AML-193 (cell line): ENCODE measurements at places on chromosomes 5 and 9.

DNA sequence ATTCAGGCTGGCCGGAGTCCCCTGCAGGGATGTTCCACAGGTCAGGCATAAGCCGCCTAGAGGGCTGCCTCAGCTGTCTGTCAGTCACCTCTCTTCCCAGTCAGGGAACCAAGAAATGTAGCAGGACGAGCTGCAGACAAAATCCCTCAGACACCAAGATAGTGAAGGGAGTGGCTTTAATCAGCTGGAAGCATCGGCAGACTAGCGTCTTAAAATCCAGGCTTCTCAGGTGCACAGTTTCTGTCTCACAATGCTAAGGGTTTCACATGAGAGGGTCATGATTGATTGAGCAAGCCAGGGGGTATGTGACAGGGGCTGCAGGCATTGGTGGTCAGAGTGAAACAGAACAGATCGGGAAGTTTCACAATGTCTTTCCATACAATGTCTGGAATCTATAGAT lies 247.2 kb downstream of the CDH10 start:
- DNase-seq = no peak

GRCh38 chr9:129280236-129280622 lies 102.2 kb upstream of the IER5L start:
- DNase-seq = no peak

DNA sequence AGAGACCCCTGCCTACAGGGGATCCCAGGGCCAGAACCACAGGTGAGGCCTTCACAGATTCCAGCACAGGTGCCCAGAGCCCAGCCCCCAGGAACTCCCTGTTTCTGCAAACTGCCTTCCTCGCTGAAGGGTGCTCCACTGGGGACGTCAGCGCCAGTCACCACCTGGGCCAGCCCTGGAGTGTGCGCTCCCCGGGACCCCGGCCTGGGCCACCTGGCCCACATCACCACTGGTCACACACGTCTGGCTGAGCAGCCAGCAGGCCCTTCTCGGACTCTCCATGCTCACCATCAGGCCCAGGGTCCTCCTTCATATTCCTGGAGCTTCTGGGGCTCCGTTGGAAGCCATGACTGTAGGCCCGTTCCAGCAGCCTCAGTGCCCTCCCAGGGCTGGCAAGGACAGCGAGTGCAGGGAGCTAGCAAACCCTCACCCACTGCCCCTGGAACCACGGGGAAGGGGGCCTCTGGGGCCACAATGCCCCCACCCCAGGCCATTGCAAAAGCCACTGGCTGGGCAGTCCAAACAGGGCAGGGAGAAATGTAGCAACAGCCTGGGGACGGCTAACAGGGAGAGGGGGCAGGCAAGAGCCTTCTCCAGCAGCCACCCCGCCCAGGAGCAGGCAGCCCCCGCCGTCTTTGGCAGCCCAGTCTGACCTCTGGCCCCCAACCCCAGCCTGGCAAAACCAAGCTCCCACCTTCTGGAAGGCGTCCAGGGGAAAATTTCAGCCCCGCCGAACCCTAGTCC lies 1.3 kb downstream of the AGPAT2 start:
- DNase-seq = no peak

DNA sequence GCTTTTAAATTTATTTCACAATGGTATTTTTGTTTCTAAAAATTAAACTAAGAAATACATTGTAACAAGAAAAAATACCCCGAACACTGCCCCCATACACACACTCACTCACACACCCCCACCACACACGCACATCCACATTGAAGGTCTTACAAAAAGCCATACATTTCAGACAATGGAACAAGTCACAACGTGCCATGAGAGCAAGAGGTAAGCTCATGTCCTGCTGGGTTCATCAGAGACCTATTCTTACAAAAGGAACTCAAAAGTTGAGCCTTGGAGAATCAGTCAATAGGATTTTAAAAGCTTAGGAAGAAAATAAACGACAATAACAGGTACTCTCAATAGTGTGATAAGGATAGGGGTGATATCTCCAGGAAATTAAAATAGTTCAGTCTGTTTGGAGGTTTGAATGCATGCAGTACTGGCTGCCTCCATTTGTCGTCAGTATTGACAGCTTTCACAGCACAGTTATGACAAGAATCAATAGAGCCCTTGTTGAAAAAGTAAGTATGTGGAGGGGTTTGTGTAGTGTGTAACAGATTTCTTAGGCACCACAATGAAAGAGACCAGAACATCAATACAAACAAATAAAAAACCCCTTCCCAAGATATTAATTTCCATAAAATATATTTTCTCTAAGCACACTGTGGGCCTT lies 1826.2 kb upstream of the CDH6 start:
- no peak for DNase-seq

DNA sequence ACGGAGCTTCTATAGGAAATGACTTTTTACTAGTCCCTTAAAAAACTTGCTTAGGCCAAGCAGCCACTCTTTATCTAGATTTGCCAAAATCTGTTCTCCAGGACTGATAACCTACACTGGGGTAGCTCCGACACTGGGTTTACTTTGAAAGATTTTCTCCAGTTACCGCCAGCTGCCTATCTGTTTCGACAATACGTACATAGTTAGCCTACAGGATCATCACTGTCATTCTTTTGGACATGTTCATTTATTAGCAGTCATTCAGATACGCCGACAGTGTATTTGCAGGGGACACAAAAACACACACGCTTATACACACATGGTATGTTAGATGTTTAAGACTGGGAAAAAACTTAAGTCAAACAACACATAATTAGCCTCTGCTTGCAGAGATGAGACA lies 225.7 kb downstream of the DCP2 start:
- no peak for DNase-seq

- no peak for DNase-seq
These were observed 15.5 kb downstream of the CSF1R start for GRCh38 chr5:150070821-150071220.

- no peak for DNase-seq
These were observed 223.1 kb upstream of the PTPRD start for GRCh38 chr9:10835791-10836463.

GRCh38 chr5:86797677-86798076 lies 179.9 kb downstream of the COX7C start:
- no peak for DNase-seq

GRCh38 chr5:5939759-5940370 lies 438.5 kb downstream of the MED10 start:
- DNase-seq = no peak

DNA sequence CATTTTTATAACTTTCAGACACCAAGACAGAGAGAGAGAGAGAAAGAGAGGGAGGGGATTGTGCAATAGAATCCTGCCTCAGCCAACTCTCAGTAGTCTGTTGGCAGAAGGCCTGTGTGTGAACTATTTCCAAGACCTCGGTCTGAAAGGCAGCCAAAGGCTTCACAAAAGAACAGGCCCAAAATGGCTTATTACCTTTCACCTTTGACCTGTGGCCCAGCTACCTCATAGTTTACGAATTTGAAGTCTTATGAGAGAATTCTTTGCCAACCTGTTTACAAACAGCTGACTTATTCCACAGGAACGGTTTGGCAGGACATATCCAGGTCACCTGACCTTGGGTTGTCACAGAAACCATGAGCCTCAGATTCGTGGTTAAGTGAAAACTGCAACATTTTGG lies 48.6 kb downstream of the NR2F1-AS1 start:
- DNase-seq = peak; percentile 1

GRCh38 chr5:13955896-13956295 lies 11.4 kb upstream of the DNAH5 start:
- DNase-seq = no peak

DNA sequence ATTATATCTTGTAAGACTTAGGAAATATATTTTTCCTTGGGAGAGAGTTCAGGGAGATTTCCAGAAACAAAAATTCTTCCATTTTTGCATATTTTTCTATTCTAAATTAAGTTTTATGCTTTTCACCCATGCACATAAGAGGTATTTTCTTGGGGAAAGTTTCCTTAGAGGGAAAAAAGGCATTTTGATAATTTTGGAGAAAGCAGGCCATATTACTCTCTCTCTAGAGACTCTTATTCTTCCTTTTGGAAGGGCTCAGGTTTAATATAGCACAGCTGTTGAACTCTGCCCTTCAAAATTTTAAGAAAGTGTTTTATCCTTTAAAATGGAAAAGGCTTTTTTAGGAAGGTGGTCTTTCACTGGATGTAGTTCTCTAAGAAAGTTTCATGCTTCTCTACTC lies 8.0 kb downstream of the NDUFS4 start:
- DNase-seq = no peak

GRCh38 chr5:176342766-176343458 lies 18.7 kb downstream of the KIAA1191 start:
- no peak for DNase-seq

- DNase-seq = no peak
These were observed 202.1 kb downstream of the IRX2 start for GRCh38 chr5:2549354-2549753.

GRCh38 chr5:150757087-150757649 lies 1.6 kb downstream of the DCTN4 start:
- DNase-seq = no peak

- peak; percentile 35 for DNase-seq
These were observed 2.2 kb downstream of the GABRB2 start for GRCh38 chr5:161544350-161544765.

DNA sequence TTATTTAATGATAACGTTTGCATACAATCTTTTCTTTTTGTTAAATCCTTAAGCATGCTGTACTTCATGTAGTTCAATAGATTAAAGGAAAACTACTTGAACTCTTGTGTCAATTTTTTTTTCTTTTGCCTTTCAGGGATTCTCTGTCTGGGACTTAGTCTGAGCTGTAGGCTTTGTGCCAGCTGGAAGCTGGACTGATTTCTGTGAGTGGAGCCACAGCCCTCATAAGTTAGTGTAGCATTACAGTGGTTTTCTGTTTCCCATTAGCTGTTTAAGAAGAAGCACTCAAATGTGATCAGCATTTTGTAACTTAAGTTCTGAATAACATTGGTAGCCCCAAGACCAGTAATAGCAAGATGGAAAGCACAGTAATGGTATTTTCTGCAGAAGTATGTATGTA lies 330.6 kb upstream of the MEF2C start:
- no peak for DNase-seq

- DNase-seq = no peak
These were observed 28.3 kb downstream of the LRRC70 start for GRCh38 chr5:62606878-62607277.

DNA sequence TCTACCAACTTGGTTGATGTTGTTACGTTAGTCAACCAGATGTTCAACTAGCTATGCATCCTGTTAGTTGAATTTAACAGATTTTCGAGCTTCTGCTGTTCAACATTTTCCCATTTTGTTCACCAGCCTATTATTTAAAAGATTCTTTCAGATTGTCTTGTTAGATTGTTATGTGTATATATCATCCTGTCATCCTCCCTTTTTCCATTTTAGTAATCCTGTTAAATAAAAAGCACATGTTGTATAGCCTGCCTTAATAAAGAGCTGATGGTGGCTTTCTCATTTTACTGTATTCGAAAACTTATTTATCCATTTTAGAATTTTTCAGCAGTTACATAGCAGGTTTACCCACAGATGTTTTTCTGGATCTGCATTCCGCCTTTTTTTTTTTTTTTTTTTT lies 4.3 kb downstream of the TMEFF1 start:
- DNase-seq = no peak

DNA sequence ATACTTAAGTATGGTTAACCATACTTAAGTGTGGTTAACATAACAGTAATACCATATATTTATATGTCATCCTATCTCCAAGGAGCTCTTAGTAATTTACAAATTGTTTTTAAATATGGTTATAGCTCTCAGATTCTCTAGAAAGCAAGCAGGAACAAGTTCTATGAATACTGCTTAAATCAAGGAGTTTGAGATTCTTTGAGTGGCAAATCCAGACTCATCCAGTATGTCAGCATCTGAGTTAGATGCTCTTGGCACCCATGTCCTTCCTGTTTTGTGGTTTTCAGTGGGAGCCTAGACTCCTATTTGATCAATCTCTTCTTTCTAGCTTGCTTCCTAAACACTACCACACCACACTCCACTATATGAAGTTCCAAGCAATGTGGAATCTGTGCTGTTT lies 114.7 kb upstream of the GDNF start:
- no peak for DNase-seq

DNA sequence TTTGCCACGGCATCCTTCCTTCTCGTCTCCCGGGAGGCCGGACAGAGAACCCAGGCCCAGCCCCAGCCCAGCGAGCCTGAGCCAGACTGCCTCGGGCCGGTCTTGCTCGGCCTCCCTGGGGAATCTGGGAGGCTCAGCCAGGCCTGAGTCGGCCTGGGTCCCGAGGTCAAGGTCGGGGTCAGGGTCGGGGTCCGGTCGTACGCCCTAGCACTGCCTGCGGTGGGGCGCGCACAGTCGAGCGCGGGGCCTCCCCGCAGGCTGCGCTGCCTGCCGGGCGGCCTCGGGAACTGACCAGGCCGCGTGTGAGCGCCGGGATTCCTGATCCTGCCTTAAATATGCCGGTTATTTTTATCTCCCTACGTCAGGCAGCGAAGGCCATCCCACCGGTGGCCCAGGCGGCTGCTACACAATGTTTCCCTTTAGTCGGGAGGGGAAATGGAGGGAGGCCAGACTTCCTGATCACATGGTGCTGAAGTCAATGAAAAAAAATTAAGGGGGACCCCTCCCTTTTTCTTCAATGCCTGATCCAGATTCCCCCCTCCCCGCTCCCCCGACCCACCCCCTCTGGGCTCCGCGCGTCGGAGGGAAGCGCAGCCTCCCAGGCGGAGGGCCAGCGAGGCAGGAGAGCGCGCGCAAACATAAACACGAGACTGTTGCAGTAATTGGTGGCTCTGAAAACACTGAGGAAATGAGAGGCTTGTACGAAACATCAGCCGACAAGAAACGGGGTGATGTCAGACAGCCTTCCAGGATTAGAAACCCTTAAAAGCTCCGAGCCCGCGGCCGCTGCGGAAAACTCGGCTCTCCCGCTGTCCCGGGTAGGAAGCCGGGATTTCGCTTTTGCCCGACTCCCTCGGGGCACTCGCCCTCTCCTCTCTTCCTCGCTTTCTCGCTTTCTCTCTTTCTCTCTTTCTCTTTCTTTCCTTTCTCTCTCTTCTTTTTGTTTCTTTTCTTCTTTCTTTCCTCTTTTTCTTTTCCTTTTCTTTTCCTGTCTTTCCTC lies 148.2 kb upstream of the KLF4 start:
- DNase-seq = no peak

- no peak for DNase-seq
These were observed 933 bp downstream of the NEK6 start for GRCh38 chr9:124258607-124259157.
